Activated CD8-positive, alpha-beta memory T cell treated with anti-CD3 and anti-CD28 coated beads, Interleukin-2, amount 10 ng/mL, durations not matched to agents 7 days and 5 days (primary cell): ENCODE measurements at places on chromosomes 2 and 18. TPM values are rescaled to one million over a fixed set of nuclear protein-coding genes. Genes with fewer than 3 reads are reported as not detected.
A peak's percentile ranks its signal among the peaks of the same experiment; 100 is the strongest.

The DYSF gene
- 8.9 TPM for total RNA-seq

The CARF gene
- 11.5 TPM for total RNA-seq

GRCh38 chr18:25351280-25351775 is 638 bp downstream of the ZNF521 start:
- no peak for DNase-seq
- H3K36me3 ChIP-seq = peaks cover 4% of the 10 kb centered on the region
- no peak overlapping the region for H3K27ac ChIP-seq
- peaks cover 73% of the 10 kb centered on the region for H3K27me3 ChIP-seq
- peak overlapping the region; percentile 55 for H3K4me3 ChIP-seq

DNA sequence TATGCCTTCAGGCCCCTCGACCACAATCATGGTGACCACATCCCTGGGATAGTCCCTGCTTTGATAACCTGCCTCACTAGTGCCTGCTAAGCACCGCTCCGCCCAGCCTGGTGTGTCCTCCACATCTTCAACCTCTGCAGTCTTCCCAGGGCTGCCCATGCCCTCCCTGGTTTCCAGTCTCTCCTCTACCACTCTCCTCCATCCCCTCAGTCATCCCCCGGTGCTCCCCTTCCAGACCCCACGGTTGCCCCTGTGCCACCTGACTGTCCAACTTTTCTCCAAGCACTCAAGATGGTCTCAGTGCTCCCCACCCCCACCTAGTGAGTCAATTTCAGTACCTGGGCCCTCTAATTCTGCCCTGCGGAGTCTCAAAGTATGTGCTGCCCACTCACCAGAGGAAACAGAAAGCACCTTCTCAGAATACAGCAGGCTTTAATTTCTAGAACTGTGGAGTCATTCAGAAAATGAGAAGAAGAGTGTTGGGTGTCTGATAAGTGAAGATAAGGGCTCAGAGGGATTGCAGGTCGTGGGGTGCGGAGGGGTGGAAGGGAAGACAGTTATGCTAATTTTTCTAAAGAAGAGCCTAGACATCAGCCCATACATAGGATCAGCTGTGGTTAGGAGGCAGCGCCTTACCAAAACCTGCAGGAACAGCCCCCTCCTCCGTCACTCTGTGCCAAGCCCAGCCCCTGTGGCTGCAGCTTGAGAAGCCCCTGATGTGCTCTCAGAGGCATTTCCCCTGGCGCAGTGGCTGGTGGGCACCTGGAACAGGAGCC is 53.6 kb upstream of the CAB39 start:
- peak overlapping the region; percentile 99 for H3K27ac ChIP-seq
- peak overlapping the region; percentile 85 for H3K4me3 ChIP-seq
- H3K36me3 ChIP-seq = peaks cover 21% of the 10 kb centered on the region
- peak; percentile 94 for DNase-seq
- H3K27me3 ChIP-seq = no peaks in the 10 kb centered on the region

The BMP10 gene
- not detected for total RNA-seq

- DNase-seq = no peak
- no peak overlapping the region for H3K4me3 ChIP-seq
- H3K27me3 ChIP-seq = peaks cover 7% of the 10 kb centered on the region
Observed at GRCh38 chr2:144780983-144781382, 261.1 kb upstream of the ZEB2 start.

The ARPC2 gene
- 839 TPM for total RNA-seq
